ENCODE measurements at places on chromosomes 1 and 21.

DNA sequence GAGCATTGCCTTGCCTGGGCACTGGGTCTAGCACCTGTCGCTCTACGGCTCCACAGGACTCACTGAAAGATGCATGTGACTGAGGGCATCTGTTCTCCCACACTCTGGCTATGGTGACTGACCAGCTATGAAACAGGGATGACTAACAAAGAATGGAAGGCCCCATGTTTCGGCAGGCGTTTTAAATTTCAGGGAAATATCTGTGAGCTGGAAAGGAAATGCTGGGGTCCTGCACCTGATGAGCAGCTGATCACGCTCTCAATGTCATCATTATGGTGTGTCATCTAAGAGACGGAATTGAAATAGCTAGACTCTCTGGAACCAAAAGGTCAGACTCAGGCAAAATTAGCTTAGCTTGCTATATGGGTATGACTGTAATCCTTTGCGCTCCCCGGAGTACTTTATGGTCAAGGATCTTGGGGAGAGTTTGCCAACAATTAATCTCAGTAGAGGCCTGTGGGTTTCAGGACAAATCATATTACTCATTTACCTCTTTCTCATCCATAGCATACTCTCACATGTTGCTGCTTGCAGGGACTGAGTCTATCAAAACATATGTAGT lies 24.5 kb upstream of the PALMD start:
- DNase-seq: no peak

DNA sequence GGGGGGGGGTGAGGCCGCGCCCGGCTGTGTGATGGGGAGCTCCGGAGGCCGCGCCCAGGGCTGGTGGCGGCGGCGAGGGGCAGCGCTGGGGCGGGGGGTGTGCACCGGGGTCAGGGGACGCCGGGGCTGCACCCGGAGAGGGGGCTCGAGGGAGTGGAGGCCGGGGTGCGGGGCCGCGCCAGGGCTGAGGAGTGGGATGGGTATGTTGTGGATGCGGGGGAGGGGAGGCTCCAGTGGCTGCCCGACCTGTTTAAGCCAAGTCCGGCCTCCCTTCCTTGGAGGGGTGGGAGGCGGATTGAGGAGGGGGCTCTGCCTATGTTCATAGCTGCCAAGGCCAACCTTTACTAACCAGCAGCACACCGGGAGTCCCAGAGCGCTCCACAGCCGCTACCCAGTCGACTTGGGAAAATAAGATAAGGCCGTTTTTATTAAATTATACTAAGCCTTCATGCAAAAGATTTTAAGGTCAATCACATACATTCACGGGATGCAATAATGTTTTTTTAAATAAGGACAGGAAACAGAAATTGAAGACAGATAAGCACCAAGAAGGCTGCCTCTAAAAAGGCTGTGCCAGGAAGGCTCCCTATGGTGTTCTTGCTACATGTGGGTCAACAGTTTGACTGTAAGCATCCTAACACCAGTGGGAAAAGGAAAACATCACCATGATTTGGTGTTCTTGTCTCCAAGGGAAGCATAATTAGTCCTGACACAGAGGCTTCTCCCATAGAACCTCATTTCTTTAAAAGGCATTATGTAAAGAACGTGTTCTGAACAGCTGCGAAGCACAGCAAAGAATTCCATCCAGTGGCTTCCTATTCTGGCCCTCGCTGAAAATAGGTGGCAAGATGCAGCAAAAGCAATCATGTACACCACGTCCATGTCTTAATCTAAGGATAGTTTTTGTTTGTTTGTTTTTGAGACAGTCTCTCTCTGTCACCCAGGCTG lies 626 bp upstream of the HLCS start:
- no peak for DNase-seq

DNA sequence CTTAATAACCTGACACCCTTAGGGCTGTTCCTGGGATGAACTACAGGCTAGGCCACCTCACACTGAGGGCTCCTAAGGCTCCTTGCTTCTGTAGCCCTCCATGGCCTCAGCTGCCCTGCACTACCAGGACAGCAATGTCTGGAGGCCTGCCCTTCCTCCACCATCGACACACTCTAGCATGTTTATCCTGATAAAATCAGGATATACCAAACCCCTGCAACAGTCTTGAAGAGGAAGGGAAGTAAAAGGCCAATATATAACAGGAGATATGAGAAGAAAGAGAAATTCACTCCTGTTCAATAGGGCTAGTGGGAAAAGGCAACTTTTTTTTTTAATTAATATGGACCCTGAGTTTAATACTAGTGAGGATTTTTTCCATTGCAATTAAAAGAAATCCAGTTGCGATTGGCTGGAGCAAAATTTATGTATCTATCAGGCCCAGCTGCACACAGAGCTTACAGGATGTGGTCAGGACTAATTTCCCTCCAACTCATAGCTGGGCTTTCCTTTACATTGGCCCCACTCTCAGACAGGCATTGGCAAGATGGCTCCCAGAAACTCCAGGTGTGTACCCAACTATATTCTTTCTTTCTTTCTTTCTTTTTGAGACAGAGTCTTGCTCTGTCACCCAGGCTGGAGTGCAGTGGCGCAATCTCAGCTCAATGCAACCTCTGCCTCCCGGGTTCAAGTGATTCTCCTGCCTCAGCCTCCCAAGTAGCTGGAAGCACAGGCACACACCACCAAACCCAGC lies 13.5 kb upstream of the ATP2B4 start:
- no peak for DNase-seq

- no peak for DNase-seq
Observed at GRCh38 chr1:82901561-82901960, 1097.4 kb downstream of the TTLL7 start.

DNA sequence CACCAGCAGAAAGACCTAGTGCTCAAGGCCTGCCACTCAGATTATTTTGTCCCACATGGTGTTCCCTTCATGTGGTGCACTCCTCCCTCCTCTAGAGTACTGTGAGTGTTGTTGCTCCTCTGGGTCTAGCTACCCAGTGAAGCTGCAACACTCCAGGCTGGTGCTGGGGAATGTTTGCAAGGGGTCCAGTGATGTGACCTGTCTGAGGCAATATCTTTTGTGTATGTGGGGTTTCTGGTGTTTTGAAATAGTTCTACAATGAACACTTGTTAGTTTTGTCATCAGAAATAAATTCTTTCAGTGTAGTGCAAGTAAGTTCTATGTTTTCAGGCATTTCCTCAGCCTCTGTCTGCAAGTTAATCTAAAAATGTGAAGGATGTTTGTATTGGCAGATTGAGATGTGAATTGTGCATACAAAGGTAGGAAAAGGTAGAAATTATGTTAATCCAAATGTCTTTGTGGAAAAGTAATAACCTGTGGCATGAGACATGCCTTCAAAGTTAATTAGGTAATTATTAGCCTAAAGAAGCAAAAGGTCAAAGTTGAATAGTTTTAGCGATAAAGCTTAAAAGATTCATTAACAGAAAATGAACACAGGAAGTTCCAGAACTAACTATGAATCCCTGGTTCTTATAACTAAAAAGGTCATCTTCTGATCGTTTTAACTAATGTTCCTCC lies 616.8 kb downstream of the LTN1 start:
- DNase-seq: no peak

DNA sequence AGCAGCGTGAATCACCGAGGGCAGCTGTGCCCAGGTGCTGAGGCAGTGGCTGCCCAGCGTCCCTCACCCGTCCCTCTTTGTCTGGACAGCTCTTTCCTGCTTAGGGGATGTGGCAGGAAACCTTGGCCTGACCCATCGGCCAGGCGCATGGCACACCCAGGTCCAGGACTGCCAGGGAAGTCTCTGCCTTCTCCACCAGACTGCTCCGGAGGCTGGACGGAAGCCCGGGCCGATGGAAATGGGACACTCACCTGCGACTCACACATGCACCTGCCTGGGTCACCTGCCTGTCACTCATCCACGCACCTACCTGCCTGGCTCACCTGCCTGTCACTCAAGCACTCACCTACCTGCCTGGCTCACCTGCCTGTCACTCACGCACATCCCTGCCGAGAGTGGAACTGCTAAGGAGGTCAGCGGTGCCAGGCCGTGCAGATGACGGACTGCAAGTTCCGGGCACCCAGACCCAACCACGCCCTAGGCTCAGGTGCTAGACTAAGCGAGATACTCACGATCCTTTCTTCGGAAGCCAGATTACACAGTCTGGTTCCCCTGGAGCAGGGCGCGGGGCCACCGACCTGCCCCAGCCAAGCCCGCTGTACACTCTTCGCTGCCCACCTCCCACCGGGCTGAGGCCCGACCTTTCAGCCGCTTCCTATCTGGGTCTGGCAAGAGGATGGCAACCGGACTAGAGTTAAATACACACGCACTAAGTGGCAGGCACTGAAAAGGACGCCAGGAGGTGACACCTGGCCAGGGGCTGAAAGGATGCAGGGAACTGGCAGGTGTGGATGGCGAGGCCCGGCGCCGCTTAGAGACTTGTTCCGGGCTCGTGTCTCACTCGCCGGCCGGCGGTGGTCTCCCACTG lies 1.1 kb downstream of the UBE2J2 start:
- DNase-seq: no peak

DNA sequence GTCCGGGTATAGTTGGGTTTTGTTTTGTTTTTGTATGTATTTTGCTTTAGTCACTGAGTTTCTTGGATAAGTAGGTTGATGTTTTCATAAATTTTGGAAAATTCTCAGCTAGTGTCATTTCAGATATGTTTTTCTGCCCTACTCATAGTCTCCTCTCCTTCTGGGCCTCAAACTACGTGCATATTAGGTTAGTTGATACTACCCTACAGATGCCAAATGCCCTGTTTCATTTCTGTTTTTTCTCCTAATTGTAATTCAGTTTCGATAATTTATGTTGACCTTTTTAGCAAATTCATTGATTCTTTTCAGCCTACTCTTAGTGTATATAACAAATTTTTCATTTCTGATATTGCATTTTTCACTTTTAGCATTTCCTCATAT lies 268.6 kb upstream of the RGS18 start:
- DNase-seq: no peak

DNA sequence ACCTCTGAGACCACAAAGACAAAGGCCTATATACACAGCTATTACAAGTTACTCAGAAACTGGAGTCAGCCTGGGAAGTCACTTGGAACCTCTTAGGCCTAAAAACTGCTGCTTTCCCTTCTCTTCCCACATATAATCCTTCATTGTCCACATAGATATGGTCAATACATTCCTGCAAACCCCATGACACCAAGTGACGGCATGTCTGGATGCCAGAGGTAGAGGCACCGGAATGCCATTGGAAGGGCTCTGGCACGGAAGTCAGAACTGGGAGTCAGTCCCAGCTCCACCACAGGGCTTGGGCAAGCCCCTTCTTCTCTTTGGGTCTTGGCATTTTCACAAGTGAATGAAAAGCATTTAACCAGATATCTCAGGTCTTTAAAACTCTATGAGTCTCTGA lies 204.7 kb downstream of the MATN1 start:
- no peak for DNase-seq

GRCh38 chr21:26169611-26170470 lies 729 bp downstream of the APP start:
- no peak for DNase-seq

DNA sequence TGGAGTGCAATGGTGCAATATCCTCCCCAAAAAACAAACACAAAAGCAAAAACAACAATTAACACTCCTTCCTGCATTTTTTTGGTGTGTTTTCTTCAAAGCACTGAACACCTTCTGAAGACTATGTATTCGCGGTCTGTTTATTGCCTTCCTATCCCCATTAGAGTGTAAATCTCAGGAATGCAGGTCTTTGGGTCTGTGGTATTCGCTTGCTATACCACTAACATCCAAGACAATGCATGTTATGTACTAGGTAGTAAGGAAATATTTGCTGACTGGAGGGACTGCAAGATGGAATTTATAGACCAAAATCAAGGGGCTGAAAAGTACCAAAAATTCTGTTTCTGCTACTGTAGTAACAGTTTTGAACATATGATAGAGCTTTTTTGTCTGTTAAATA lies 299.4 kb downstream of the RYR2 start:
- DNase-seq: no peak

DNA sequence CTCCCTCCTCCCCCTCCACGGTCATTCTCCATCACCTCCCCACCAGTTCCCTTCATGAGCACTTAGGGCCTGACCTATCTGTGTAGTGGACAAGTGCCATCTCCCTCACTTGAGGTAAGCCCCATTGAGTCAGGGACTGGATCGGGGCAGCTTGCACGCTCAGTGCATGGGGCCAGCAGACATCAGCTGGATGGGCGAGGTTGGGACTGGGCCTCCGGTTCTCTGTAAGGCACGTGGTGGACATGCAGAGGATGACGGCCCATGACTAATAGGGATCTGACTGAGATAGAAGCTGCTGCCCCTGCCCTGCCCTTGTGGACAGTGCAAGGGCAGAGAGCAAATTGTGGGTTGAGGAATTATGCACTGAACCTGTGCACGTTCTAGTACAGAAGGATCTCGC lies 120.4 kb upstream of the C1orf174 start:
- no peak for DNase-seq

- no peak for DNase-seq
Observed at GRCh38 chr1:177811429-177811828, 158.4 kb downstream of the SEC16B start.
